Glutamatergic neuron (in vitro differentiated cells): ENCODE measurements at places on chromosomes 3 and 15.
A peak's percentile ranks its signal among the peaks of the same experiment; 100 is the strongest.

- H3K27me3 ChIP-seq: peaks cover 18% of the 10 kb centered on the region
- peak overlapping the region; percentile 84 for H3K4me3 ChIP-seq
- no peaks in the 10 kb centered on the region for H3K36me3 ChIP-seq
- peaks cover 42% of the 10 kb centered on the region for H3K4me1 ChIP-seq
- DNase-seq: peak; percentile 88
Measured at GRCh38 chr3:127544192-127544802, 46.2 kb downstream of the TPRA1 start.

GRCh38 chr3:72810659-72811434 lies 37.4 kb downstream of the SHQ1 start:
- no peak for DNase-seq
- H3K27me3 ChIP-seq: no peaks in the 10 kb centered on the region
- no peaks in the 10 kb centered on the region for H3K4me1 ChIP-seq
- H3K4me3 ChIP-seq: no peak overlapping the region

DNA sequence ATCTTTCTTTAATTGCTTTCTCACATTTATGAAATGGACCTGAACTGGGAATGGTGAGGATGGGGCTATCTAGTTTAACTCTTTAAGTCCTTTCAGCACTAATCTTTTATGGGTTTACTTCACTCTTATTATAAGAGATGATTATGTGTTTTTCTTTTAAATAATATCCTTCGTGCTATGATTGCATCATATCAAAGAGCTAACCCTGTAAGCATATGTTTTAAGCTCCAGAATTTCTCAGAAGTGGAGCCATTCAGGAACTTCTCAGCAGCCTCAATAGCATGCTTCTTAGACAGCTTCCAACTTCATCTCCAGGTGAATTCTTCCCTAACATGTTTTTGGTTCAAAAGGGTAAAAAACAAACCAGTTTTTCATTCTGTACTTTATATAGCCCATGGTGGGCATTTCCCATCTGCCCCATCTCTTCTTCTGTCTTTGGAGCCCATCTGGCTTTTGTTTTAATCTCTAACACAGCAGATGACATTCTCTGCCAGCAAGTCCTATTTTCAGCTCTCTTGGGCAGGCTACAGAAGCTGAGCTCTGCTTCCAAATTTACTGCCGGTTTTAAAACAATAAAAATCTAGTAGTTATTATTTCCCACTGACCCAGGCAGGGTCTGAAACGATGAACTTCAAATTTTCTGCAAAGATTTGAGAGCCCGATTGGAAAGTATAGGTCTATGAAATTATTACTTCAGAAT lies 26.8 kb upstream of the IL1RAP start:
- peaks cover 10% of the 10 kb centered on the region for H3K4me1 ChIP-seq
- no peaks in the 10 kb centered on the region for H3K36me3 ChIP-seq
- DNase-seq: no peak
- H3K27ac ChIP-seq: no peak overlapping the region
- H3K27me3 ChIP-seq: no peaks in the 10 kb centered on the region

DNA sequence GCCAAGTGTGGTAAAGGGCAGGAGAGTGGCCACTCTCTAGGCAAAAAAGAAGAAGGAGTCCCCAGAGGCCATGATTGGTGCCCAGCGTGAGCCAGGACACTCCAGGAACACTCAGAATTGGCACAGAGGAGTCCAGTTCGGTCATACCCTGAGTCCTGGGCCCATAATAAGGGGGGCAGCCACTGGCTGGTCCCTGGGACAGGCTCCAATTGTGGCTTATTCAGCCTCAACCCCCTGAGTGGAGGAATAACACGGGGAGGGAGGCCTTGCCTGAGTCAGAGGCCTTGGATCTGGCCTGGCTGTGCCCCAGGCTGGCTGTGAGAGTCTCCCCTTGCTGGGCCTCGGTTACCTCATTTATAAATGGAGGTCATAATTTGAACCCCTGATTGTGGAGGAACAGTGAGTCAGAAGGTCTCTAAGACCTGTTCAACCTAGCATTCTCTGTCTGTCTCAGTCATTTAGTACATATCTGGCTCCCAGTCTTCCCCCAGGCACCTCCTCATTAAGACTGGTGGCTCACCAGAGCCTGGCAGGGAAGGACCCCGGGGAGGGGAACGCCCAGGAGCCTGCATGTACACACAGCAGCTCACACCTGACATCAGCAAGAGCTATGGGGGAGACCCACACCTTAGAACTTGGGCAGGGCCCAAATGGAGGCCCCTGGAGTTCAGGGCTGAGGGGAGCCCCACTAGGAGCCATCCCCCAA lies 95.9 kb upstream of the ATP2B2 start:
- H3K4me1 ChIP-seq: peaks cover 20% of the 10 kb centered on the region
- H3K27me3 ChIP-seq: peaks cover 13% of the 10 kb centered on the region
- H3K36me3 ChIP-seq: no peaks in the 10 kb centered on the region
- no peak overlapping the region for H3K4me3 ChIP-seq
- no peak overlapping the region for H3K27ac ChIP-seq
- no peak for DNase-seq

- H3K27ac ChIP-seq: no peak overlapping the region
- H3K27me3 ChIP-seq: no peaks in the 10 kb centered on the region
- no peaks in the 10 kb centered on the region for H3K36me3 ChIP-seq
- no peak overlapping the region for H3K4me3 ChIP-seq
- no peaks in the 10 kb centered on the region for H3K4me1 ChIP-seq
- DNase-seq: no peak
Measured at GRCh38 chr3:79285871-79286270, 481.9 kb downstream of the ROBO1 start.

GRCh38 chr3:120394347-120394746 lies 45.2 kb upstream of the LRRC58 start:
- H3K27ac ChIP-seq: no peak overlapping the region
- H3K27me3 ChIP-seq: peaks cover 2% of the 10 kb centered on the region
- no peaks in the 10 kb centered on the region for H3K4me1 ChIP-seq
- no peak for DNase-seq
- H3K4me3 ChIP-seq: no peak overlapping the region
- H3K36me3 ChIP-seq: no peaks in the 10 kb centered on the region

- no peak overlapping the region for H3K27ac ChIP-seq
- H3K27me3 ChIP-seq: no peaks in the 10 kb centered on the region
- H3K36me3 ChIP-seq: no peaks in the 10 kb centered on the region
Measured at GRCh38 chr3:7669641-7670040, 808.7 kb downstream of the GRM7 start.

GRCh38 chr3:9422712-9423424 lies 25.5 kb downstream of the SETD5 start:
- no peaks in the 10 kb centered on the region for H3K27me3 ChIP-seq
- H3K36me3 ChIP-seq: no peaks in the 10 kb centered on the region
- peak overlapping the region; percentile 61 for H3K4me3 ChIP-seq

DNA sequence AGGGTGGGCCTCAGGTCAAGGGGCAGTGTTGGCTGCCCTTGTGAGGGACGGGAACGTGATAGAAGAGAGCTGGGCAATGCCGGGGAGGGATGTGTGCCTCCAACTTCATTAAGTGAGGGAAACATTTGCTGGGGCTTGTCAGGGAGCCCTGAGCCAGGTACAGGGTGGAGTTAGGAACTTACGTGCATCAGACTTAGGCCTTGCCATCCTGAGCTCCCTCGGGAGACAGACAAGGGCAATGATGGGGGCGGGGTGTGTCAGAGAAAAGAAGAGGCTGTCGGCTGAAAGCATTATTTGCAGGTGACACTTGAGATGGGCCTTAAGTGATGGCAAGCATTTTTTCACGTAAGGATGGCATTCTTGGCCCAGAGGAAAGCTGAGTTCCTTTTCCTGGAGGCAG lies 1.6 kb downstream of the FAM131A start:
- peaks cover 28% of the 10 kb centered on the region for H3K4me1 ChIP-seq
- peak overlapping the region; percentile 94 for H3K4me3 ChIP-seq
- peaks cover 9% of the 10 kb centered on the region for H3K27me3 ChIP-seq
- H3K36me3 ChIP-seq: no peaks in the 10 kb centered on the region

DNA sequence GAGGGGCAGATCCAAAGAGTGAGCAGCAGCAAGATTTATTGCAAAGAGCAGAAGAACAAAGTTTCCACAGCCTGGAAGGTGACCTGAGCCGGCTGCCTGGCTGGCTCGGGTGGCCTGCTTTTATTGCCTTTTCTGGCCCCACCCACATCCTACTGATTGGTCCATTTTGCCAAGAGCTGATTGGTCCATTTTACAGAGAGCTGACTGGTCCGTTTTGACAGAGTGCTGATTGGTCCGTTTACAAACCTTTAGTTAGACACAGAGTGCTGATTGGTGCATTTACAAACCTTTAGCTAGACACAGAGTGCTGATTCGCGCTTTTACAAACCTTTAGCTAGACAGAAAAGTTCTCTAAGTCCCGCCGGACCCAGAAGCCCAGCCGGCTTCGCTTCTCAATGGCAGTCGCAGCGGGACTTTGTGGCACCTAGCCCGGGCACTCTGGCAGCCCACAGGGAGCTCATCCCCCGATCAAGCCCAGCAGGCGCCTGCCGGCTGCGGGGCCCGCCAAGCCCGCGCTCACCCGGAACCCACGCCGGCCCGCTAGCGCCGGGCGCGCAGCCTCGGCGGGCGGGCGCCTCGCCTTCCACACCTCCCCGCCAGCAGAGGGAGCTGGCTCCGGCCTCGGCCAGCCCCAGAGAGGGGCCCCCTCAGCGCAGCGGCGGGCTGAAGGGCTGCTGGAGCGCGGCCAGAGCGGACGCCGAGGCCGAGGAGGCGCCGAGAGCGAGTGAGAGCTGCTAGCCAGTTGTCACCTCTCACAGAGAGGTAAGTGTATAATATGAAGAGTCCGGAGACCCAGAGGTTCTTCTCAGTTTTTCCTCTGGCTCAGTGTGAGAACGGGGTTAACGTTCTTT lies 339.2 kb downstream of the CHL1 start:
- H3K4me3 ChIP-seq: peak overlapping the region; percentile 85
- H3K27me3 ChIP-seq: peaks cover 3% of the 10 kb centered on the region
- DNase-seq: peak; percentile 73
- H3K27ac ChIP-seq: no peak overlapping the region
- H3K4me1 ChIP-seq: peaks cover 5% of the 10 kb centered on the region
- H3K36me3 ChIP-seq: peaks cover 8% of the 10 kb centered on the region

DNA sequence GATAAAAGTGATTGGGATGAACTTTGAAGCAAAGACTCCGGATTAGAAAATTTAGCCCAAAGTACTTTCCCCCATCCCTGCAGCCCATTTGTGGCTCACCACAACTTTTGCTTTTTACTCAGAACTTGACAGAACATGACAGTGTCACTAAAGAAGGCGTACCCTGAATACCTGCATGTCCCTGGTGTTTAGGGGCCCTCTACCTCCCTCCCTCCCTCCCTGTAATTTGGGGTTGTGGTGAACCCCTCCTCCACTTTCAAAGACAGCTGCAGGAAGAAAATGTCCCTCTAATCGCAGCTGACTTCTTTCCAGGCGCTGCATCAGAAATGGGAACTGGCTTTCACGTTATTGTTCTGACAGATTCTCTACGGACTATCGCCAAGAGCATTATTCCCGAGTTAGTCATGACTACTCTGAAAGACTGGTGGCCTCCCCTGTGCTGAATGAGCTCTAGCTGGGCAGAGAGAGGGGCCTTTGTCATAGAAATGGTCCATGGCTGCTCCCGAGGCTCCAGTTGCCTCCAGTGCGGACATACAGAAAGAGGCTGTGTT lies 93.2 kb upstream of the ARHGEF3 start:
- H3K36me3 ChIP-seq: no peaks in the 10 kb centered on the region
- H3K4me3 ChIP-seq: no peak overlapping the region
- H3K4me1 ChIP-seq: no peaks in the 10 kb centered on the region
- DNase-seq: no peak

DNA sequence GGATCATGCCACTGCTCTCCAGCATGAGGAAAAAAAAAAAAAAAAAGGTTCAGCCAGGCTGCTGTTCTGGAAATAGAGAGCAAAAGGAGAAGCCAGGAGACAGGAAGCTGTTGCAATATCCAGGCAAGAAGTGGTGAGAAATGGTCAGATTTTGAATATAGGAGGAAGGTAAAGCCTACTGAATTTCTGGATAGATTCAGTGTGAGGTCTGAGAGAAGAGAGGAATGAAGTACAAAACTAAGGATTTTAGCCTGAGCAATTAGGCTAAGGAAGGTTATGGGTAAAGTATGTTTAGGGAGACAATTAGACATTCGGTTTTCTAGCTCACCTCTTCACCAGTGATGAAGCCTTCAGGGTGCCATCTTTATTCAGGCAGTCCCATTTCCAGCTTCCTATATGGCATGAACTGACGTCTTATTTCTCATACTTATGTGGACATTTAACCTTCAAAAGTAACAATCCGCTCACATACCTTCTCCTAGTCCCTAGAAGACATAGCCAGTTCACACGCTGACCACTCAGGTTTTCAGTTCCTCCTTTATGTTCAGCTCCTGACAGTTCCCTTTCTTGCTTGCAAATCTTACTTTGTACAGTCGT lies 57.2 kb downstream of the KIF9 start:
- peak overlapping the region; percentile 25 for H3K4me3 ChIP-seq
- peaks cover 2% of the 10 kb centered on the region for H3K27me3 ChIP-seq
- no peaks in the 10 kb centered on the region for H3K4me1 ChIP-seq
- no peak for DNase-seq
- H3K27ac ChIP-seq: no peak overlapping the region

GRCh38 chr3:114928989-114929640 lies 218.0 kb downstream of the ZBTB20 start:
- no peak overlapping the region for H3K4me3 ChIP-seq
- peaks cover 2% of the 10 kb centered on the region for H3K27me3 ChIP-seq
- H3K4me1 ChIP-seq: no peaks in the 10 kb centered on the region
- no peak overlapping the region for H3K27ac ChIP-seq
- DNase-seq: no peak

DNA sequence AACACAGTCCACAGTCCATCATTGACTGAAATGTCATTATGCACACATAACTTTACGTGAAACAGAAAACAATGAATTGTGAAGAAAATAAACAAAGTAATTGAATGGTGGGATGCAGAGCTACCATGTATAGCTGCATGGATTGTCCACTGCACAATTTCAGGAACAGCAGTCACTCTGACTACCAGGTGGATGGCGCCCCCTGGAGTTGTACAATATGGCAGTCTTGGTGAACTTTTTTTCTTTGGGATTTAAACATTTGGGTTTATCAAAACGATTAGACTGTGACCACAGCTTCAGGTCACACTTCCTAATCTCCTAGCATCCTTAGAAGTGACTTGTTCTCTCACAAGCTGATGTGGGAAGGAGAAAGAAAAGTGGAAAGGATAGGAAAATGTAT lies 48.9 kb upstream of the TCF12 start:
- peak; percentile 54 for DNase-seq
- no peaks in the 10 kb centered on the region for H3K27me3 ChIP-seq
- H3K4me3 ChIP-seq: no peak overlapping the region
- no peaks in the 10 kb centered on the region for H3K36me3 ChIP-seq
- H3K27ac ChIP-seq: no peak overlapping the region
